ENCODE measurements at places on chromosomes 6 and 20.

DNA sequence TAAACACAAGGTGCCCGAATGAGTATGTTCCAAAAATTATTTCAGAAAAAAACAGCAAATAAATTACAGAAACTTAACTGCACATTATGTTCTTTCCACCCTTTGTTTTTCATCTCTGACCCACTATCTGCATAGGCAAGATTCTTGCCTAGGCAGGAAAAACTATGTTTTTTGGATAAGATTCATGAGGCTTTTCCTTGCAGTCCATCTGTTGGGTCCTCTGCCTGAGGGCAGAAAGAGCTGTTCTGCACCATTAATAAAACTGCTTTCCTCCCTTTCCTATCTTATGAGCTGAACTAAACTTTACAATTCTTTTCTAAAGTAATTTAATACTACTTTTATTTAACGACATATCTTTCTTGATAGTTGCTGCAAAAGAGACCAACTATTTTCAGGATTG lies 21.1 kb downstream of the ENPP1 start:
- no peak for DNase-seq

DNA sequence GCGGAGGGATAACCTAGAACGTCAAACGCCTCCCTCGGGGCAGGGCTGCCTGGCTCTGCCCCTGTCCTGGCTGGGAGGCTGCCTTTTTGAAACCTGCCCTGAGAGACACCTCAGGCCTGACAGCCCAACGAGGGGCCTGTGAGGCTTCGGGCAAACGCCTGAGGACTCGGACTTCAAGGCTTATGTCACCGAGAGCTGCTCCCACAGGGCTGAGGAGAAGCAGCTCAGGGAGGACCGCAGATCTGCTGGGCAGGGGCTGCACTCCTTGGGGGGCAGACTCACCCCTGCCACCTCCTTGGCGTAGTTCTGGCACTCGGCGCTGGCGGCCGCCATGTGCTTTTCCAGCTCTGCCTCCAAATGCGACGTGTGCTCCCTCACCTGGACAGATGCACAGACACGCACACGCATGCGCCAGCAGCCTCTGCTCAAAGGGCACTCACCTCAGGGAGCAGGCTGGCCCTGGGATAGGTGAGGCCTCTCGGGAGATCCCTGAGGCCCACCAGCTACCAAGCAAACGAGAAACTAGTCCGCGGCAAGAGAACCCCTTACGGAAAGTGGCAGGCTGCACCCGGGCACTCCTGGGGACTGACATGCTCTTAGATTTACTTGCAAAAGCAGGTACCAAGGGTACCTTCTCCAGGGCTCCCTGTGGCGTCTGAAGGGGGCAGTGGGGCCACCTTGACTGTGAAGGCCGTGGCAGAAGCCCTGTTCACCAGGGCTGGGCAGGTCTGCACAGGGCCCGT lies 49.6 kb downstream of the DSTN start:
- no peak for DNase-seq

DNA sequence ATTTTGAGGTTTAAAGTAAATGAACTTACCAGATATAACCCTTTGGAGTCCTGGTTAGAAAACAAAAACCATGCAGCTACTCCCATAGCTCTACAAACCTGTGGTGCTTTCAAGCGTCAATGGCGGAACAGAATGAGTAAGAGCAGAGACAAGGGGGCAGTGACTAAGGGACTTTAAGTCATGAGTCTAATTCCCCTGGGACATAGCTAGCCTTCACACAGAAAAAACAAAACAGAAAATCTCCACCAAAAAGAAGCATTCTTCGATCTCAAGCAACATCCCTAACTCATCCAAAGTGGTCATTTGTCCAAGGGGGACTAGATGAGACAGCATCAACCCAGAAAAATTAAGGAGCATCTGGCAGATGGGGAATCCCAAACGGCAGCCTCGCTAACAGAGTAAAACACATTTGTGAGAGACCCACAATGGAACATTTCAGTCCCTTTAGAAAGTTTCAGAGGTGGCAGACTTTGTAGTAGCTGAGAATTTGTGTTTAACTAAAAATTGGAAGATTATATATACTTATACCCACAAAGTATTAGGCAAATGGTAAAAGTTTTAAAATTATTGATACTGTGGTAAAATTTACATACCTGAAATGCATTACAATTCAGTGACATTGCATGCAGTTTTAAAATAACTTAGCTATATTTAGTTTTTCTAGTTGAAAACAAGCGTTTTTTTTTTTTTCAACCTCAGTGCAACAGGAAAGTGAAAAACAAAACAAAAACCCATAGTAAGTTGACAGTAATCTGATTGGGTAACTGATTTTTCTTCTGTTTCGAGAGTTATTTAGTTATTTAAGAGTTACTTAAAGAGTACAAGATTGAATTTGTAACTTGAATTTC lies 67.5 kb downstream of the KCNQ5 start:
- no peak for DNase-seq

GRCh38 chr20:14512839-14513238 lies 175.4 kb upstream of the FLRT3 start:
- DNase-seq, result no peak

GRCh38 chr6:85126485-85127167 lies 323.3 kb upstream of the NT5E start:
- no peak for DNase-seq

DNA sequence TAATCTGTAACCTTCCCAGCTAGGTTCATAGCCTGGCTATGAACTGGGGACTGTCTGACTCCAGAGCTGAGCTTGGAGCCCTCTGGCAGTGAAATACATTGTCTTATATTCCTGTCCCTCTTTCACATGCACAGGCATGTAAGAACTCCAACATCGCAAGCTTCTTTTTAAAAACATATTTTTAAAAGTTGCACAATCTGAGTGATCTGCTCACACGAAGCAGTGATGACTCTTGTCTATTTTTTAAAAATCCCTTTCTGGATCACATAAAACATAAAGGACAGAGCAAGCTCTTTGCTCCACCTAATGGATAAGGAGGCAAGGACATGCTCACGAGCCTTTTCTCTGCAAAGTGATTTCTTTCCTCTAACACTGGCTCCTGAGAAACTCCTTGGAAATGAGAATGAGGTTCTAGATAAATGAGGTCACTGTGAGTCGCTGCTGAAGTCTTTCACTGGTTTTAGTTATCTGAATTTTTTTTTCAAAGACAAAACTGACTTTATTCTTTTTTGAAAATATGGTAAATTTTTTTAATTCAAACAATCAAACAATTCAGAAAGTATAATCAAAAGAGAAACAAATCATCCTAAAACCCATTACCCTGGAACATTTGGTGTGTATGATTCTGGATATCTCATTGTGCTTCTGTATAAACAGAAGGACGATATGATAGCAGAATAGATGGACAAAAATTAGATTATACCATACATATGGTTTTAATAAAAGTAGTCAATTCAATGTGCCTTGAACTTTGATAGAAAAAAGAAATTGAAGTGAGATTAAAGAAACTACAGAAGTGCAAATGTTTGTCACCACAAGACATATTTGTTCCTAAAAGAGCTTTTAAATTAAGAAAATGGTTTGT lies 30.8 kb downstream of the IL20RA start:
- no peak for DNase-seq

- no peak for DNase-seq
These were observed 718.0 kb downstream of the UTRN start for GRCh38 chr6:145003145-145003544.

DNA sequence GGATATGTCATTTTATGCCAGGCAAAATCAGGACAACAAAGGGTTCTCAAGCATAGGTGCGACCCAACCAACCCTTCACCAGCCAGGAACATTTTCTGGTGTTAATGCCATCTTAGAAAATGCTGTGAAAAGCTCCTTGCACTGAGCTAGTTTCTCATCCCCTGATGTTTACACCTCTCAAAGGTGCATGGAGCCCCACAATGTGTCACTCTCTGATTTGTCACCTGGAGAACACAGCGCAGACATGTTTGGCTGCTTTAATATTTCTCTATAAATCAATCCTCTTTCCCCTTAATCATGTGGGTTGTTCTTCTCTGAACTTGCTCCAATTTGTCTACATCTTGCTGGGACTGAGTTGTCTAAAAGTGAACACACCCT lies 244.3 kb downstream of the TSHZ2 start:
- DNase-seq, result no peak

GRCh38 chr6:83854766-83855165 lies 1.6 kb downstream of the RIPPLY2 start:
- no peak for DNase-seq

- DNase-seq, result no peak
These were observed 246.0 kb upstream of the SPTLC3 start for GRCh38 chr20:12762725-12763124.

Measured in activated gamma-delta T cell treated with anti-CD3 and anti-CD28 coated beads, Interleukin-2, amount 50 U/mL, for 16 hours (primary cell).